ENCODE measurements at places on chromosomes 6 and 20. TPM values are rescaled to one million over a fixed set of nuclear protein-coding genes. Genes with fewer than 3 reads are reported as not detected.

PSORS1C2 gene
- total RNA-seq: not detected

UBD gene
- total RNA-seq: not detected

PDCD2 gene
- 54.1 TPM for total RNA-seq

PROKR2 gene
- total RNA-seq: not detected
